AG09309 (cell line): ENCODE measurements at places on chromosomes 12 and 14.

DNA sequence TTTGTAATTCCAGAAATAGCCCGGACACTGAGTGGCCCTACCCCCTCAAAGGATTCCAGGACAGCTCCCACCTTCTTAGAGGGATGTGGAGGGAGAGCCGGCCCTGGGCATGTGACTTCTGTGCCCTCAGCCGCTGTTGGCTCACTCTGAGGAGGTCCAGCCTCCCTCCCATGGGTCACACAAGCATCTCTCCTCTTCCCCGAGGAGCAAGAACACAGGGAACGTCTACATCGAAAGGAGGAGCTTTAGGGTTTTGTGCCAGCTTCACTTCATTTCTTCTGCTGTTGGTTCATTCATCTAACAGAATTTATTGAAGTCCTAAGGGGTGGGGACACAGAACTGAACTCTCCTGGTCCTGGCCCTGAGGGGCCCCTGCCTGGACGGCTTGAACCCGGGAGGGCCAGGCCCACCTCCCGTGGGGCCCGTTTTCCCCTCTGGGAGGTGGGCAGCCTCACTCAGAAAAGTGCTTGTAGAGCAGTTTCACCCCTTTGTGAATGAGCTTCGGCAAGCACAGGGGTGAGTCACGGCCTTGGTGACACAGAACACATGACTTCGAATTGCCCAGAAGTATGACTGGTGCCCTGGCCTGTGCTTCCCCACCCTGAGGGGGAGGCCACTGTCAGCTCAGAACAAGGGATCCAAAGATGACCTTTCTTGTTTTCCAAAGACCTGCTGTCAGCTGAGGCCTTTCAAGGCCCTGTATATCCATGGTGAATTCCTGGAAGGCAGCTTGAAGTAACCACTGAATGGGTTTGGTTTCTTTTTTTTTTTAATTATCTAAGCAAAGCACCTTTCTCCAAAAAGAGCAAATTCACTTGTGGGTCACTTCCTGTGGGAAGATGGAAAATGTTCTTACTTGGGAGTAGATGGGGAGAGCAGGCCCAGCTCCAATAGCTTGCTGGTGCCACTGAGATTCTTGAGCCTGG is 39.2 kb downstream of the NFKBIA start:
- no peak for DNase-seq

GRCh38 chr12:1435456-1435855 is 158.9 kb downstream of the FBXL14 start:
- no peak for DNase-seq

GRCh38 chr14:83163016-83163415 is 1629.4 kb upstream of the SEL1L start:
- DNase-seq, result no peak

DNA sequence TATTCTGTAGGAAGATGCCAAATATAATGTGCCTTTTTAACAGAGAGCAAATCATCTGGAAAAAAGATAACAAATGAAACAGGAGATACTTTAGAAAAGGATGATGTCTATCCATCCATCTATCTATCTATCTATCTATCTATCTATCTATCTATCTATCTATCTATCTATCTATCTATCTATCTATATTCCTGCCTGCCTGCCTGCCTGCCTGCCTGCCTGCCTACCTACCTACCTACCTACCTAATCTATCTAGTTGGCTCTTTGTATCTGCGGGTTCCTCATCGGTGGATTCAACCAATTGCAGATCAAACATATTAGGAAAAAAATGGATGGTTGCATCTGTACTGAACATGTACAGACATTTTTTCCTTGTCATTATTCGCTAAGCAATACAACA is 11.0 kb downstream of the PTPRB start:
- DNase-seq, result no peak

GRCh38 chr12:27971606-27972005 is 927 bp downstream of the PTHLH start:
- no peak for DNase-seq

DNA sequence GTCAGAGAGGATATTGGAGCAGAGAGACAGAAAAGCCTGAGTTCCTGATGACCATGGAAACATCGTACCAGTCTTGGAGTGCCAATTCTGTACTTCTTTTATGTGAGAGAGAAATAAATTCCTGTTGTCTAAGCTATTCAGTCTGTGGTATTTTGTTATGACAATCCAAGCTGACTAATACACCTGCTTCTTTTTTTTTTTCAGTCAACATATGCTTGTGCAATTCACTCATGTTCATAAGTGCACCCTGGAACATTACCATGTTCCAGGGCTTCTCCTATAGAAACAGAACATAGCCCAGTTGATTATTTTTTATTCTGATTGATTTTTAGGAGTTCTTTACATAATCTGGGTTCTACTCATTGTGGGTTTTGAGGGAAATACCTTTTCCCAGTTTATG is 1.7 kb upstream of the CHPT1 start:
- DNase-seq, result no peak

GRCh38 chr12:8664228-8664913 is 1.7 kb upstream of the MFAP5 start:
- DNase-seq, result no peak

DNA sequence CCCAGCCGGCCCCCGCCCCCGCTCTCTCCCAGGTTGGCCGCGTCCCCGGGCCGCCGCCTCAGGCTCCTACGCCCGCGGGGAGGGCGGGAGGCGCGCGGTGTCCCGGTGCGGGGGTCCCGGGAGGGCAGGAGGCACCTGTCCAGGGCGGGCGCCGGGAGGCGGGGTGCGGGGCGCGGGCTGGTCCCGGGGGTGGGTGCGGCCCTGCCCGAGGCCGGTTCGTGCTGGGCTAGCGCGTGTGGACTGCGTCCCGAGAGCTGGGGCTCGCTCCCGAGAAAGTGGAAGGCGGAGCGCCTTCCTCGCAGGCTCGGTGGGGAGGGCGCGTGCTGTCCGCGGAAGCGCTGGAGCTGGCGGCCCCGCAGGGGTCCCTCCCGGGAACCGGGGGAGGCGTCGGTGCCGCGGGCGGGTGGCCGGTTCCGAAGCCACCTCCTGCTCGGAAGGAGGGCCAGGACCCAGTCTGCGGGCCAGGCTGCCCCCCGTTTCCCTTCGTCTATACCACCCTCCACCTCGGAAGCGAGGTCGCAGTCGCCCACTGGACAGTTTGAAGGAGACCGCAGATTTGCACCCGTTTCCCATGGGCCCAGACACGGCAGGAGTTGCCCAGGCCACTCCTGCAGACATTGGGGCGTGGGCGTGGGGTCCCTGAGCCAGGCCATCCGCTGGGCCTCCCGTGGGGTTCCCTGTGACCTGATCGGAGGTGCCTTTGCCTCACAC is 636 bp downstream of the ZFYVE21 start:
- DNase-seq, result no peak

DNA sequence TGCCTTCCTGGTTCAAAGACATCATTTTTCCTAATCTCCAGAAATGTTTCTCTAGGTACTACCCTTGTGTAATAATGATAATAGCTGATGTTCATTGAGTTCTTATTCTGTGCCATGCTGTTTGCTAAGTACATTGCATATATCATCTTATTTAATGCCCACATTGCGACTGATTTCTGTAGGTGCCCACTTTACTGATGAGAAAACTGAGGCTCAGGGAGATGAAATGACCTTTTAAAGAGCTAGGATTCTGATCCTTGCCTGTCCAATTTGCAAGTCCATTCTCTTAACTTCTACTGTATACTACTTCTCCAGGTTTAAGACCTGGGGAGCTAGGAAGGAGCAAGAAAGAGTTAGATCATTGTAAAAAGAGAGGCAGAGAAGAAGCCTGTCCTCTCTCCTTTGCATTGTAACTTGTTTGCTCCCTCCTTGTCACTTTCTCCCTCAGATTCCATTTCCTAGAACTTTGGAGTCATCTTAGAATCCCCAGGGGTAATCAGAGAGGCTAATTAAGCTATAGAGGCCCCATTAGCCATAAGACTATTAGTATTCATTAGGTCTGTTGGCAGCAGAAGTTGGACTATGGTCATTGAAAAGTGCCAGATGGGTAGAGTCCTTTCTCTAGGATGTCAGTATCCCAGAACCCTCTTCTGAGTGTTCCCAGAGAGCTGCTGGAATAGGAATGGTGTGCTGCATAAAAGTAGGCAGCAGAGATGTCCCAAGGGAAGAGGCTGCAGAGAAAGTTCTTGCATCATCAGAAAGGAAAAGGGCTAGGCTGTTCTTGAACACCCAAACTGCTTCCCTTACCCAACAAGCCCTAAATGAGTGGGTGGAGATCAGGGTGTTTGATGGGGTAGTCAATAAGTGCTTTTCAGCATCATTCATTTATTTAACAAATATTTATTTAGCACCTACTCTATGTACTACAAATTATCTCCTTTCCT is 3.1 kb downstream of the DGKA start:
- DNase-seq, result no peak

GRCh38 chr12:65248656-65249633 is 29.5 kb upstream of the MSRB3 start:
- DNase-seq, result no peak

DNA sequence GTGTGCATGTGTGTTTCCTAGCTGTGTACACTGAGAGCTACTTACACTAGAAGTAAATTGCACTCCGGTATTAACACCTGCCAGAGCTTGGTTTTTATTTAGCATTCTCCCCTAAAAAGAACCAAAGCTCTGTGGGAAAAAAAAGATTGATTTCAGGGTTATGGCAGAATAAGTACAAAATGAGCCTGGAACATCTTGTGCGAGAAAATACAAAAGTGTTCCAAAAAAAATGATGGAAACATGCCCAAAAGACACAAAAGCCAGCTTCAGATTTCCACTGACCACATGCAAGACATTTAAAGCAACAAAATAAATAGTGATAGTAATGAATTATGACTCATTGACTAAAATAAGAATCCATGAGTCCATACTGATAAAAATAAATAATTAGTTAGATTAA is 188.3 kb downstream of the GXYLT1 start:
- no peak for DNase-seq

- DNase-seq, result no peak
These were observed 144.7 kb downstream of the KTN1 start for GRCh38 chr14:55724736-55725135.

DNA sequence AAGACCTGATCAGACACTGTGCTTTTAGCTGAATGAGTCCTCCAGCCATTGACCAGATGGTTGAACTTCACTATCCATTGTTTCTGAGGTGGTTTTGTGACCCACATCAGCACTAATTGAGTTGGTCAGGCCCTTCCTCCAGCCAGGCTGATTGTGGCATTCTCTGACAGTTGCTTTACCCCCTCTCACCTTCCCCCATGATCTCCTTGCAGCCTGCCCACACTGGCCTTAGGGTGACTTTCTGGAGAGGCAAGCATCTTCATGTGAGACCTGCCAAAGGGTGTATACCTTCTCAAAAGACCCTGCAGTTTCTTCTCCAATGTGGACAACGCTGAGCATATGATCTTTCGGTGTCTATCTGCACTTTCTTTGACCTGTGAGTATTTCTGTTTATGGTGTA is 83.9 kb downstream of the GPATCH2L start:
- no peak for DNase-seq

DNA sequence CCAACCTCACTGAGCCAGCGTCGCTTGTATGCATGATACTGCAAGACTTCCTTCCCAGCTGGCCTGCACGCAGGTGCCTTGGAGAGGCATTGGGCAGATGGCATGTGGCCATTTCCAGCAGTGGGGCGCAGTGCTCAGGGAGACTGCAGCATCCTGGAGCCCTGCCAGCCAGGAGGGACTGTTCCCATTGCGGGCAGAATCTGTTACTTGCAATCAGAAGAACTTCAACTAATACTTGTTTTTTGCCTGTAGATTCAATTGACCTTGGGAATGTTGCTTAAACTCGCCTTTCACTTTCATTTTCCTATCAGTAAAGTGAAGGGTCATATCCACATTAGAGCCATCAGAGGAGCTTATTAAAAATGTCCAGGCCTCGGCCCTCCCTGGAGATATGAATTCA is 29.8 kb downstream of the ANKRD9 start:
- DNase-seq, result no peak

GRCh38 chr14:72818998-72819397 is 74.9 kb downstream of the DPF3 start:
- no peak for DNase-seq

GRCh38 chr12:116314477-116314876 is 37.0 kb upstream of the MED13L start:
- DNase-seq, result no peak

DNA sequence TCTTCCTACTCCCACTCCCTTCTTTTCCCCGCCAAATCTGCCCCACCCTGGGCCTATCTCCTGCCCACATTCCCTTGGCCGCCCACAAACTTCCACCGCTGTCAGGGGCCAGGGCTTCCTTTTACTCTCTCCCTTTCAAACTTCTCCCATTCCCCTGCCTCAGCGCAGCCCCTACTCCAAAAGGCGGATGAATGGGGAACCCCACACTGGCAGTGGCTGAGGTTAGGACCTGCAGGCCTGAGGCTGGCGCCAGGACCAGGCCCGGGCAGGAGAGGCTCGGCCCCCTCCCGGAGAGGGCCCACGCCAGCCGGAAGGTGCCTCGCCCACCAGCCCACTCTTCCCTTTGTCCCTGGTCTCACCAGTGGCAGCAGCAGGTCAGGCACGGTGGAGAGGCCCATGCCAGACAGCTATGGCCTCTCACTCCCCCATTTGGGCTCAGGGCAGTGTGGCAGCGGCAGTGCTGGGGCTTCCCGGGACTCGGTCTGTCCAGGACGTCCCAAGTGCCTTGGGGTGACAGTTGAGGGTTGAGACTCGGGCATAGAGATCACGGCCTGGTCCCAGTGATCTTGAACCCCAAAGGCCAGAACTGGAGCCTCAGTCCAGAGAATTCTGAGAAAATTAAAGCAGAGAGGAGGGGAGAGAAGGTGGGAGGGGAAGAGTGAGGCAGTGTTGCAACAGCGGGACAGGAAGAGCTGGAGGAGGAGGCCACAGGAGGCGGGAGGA is at the start of gene TNFRSF1A:
TNFRSF1A (minus strand) TSS at position 660 of the 723 bp plus-strand sequence; CDS start at position 398, 262 bp downstream.
- DNase-seq, result no peak

DNA sequence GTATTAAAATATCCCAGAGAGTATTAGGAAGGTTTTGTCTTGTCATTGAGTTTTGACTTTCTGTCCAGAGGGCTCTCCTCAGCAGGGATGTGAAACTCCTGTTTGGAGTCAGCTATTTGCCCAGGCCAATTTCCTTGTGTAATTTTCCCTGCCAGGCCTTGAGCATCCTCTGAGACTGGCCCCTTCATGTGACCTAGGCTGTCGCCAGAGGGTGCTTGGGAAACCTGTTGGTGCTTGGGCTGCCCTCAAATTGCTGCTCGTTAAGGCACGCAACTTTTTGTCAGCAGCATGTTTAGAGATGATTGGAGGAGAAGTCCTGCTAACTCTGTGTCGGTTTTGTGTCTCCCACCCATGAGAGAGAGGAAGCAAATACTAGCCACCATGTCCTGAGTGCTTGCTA is 39.1 kb downstream of the IQSEC3 start:
- no peak for DNase-seq

DNA sequence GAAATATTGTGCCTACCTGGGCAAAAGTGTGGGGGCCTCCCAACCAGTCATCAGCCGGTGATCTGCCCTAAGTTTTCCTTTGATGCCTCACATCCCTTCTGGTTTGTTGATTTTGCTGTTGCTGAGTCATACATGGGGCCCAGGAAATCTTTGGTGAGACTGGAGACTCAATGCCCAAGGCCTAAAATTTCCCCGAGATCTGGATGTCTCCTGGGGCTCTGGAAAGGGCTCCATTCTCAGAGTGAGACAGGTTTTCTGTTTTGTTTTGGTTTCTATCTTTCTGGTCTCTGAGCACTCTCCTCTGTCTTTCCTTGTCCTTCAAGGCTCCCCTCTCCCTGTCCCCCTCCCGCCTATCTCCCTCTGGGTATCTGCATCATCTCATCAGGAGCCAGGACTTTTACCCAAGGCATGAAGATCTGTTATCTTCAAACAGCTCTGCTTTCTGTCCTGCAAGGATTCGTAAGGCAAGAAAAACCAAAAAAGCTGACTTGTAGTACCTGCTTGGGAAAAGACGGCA is 152.8 kb upstream of the MAX start:
- no peak for DNase-seq
